ENCODE measurements at places on chromosomes 12 and 14.

- no peak for DNase-seq
Observed at GRCh38 chr14:71300566-71301330, 393.5 kb downstream of the PCNX1 start.

GRCh38 chr12:124913474-124914391 lies 717 bp downstream of the UBC start:
- peak; percentile 91 for DNase-seq

- DNase-seq, result no peak
Observed at GRCh38 chr12:30763053-30763452, 8.3 kb upstream of the CAPRIN2 start.

GRCh38 chr12:116547955-116548501 lies 11.2 kb upstream of the MAP1LC3B2 start:
- no peak for DNase-seq

- no peak for DNase-seq
Observed at GRCh38 chr14:45526715-45527549, 273.9 kb upstream of the MIS18BP1 start.

DNA sequence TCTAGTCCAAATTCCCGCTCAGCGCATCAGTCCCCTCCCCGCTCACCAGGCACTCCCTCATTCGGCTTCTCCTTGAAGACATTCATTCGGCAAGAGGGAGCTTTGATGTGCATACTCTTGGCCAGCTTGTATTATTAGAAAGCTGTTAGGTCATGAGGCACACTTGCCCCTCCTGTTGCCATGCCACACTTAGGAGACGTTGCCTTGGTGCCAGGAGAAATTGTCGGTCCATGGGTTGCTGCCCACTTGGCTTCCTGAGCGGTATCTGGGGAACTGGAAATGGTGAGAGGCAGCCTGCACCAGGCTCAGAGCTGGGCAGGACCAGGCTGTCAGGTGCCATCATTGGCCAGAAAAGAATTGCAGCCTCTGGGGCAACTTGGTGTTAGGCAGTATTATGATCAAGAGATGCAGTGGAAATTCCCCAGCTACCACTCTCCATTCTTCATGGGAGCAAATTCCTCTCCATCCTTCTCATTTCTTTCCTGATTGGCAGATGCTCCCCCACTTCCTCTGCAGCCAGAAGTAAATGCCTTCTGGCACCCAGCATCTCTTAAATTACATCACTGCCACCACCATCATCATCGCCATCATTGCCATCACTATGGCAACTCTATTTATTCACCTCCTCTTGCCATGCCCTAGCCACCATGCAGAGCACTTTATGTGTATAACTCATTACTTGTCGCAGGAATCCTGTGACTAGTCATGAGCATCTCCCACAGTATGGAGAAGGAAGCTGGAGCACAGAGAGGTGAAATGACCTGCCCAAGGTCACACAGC lies 12.4 kb downstream of the CABP1 start:
- DNase-seq, result no peak

DNA sequence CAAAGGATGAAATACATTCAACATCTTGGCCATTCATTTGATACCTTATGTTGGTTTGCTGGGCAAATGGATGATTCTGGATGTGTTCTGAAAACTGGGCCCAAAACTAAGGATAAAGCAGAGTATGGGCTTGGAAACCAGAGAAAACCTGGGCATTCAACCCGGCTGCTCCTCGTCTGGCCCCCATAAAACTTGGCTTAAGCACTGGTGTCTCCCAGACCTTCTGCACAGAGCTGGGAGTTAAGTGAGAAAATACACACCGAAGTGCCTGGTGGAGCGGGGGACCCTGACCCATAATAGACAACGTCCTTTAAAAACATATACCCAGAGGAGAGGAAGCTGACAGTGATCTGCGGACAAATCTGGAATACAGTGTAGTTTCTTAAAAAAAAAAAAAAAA lies 112.5 kb downstream of the FOXN3 start:
- no peak for DNase-seq

DNA sequence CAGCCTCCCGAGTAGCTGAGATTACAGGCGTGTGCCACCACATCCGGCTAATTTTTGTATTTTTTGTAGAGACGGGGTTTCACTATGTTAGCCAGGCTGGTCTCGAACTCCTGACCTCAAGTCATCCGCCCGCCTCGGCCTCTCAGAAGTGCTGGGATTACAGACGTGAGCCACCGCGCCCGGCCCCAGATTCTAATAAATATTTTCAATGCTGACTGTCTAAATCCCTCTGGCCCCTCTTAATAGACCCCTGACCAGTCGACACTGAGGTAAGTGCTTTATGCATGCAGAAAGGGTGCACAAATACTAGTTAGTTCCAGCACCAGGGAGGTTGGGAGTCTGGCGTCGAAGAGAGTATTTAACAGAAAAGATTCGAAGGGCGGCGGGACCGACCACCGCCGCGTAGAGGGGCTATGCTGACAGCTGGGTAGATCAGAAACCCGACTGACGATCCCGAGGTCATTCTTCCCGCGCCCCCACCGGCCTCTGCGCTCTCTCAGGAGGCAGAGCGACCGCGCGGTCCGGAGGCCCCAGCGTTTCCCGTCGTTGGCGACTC lies 1.1 kb upstream of the SPATS2 start:
- DNase-seq, result no peak
